ENCODE measurements at places on chromosomes 11 and 22.

- no peak for DNase-seq
These were observed 886.9 kb upstream of the CCDC90B start for GRCh38 chr11:84173078-84173477.

GRCh38 chr11:127625402-127625801 is 624.8 kb upstream of the KIRREL3 start:
- no peak for DNase-seq

DNA sequence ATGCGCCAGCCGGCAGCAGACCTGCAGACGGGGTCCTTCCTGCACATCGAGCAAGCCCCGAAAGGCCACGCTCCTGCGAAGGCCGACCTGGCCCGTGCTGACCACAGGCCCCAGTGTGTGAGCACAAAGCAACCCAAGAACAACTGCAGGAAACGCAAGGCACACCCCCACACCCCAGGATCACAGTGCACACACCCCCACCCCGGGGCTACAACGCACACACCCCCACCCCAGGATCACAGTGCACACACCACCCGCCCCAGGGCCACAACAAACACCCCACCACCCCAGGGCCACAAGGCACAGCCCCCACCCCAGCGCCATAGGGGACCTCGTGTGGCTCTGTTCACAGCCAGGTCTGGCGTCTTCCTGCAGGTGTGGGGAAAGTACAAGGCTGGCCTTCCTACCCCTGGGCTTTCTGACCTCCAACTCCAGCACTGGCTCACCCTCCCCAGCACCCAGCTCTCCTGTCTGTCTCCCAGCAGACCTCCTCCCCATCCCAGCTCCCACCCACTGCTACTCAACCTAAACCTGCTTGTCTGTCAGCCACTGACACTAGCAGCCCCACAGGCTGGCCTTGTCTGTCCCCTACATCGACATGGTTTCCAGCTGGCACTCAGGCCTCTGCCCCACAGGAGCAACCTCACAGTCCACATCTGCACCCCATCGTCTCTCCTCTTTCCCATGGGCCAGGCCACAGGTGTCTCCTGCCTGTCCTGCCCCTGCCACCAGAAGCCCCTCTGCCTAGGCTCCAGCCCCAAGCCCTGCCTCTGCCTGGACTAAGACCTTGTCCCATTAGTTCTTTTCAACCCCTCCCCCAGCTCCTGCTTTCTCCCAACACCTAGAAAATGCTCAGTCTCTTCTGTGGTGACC is 20.5 kb upstream of the EFCAB6 start:
- DNase-seq, result no peak

DNA sequence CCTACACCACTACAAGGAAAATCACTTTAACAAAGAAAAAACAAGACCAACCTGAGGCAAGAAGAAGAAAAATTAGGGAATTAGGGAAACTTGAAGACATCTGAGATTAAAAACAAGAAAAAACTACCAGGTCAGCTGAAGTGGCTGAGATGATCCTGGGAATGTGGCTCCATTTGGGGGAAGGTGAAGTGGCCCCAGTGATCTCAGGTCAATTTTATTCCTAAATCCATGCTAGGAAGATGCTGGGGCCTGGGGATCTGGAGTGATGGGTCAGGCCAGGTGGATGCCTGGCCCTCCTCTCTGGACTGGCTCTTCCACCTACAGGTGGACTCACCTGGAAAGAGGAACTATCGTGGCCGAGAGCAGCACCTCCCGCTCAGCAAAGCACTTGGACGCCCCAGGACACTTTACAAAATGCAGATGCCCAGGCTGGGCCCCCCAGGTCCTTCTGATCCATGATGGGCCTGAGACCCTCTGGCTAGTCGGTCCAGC is 6.7 kb downstream of the TOP3B start:
- no peak for DNase-seq

DNA sequence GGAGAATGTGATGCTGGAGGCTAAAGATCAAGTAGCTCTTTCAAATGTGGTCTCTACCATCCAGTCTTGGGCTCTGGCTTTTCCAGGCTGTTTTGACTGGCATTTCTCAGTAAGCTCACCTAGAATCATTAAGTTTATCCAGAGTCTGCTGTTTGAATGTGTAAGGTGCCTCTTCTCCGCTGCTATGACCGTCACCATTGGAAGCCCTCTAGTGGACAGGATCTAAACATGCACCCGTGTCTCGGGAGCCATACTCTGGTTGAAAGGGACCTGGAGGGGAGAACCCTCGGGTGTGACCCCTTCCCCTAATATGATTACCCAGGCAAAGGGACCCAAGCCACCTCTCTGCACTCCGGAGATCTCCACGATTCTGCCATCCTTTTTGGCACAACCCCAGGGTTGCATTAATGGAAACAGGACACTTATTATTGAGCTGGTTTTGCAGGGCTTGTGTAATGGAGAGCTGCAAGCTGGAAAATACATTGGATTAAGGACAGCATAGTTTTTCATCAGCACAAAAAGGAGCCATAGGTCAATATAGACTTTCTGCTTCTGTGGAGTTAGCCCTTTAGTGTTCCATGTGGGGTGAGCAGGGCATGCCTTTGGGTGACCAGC is 191.0 kb upstream of the LARGE1 start:
- peak; percentile 23 for DNase-seq

GRCh38 chr22:50280708-50281383 is 10.7 kb upstream of the MAPK11 start:
- DNase-seq, result no peak

All from OCI-M1 (cell line).